ENCODE measurements at places on chromosomes 16 and 17.

DNA sequence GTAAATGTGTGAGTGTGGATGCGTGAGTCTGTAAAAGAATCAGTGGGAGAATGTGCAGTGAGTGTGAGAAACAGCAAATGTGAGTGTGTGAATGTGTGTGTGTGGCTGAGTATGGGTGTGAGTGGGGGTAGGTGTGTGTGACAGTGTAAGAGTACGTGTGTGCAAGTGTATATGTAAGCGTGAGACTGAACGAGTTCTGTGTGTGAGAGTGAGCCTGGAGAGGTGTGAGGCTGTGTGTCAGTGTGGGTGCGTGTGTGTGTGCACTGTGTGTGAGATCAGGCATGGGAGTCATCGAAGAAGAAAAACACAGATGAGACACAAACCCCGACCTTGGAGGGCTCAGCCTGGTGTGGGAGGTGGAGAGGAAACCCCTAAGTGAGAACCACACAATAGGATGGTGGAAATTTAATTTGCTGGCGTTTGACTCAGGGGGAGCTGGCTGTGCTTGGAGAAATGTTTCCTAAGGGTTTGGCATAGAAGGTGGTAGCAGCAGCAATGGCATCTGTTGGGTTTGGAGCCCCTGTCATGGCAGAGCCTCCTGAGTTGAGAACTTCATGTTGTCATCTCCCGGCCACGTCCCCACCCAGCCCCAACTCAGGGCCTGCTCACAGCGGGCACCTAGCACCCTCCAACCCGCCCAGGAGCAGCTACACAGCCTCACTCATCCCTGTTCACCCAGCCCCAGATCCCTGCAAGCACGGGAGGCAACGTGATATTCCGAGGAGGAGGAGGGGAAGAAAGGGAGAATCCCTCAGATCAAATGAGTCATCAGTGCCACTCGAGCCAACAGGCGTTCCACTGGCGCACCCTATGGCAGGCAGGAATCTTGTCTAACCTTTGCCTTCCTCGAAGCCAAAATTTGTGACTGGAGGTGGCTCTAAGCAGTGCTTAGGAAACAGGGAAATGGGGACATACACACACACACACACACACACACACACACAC, 14.3 kb upstream of the NUBP1 start:
- DNase-seq, result no peak

DNA sequence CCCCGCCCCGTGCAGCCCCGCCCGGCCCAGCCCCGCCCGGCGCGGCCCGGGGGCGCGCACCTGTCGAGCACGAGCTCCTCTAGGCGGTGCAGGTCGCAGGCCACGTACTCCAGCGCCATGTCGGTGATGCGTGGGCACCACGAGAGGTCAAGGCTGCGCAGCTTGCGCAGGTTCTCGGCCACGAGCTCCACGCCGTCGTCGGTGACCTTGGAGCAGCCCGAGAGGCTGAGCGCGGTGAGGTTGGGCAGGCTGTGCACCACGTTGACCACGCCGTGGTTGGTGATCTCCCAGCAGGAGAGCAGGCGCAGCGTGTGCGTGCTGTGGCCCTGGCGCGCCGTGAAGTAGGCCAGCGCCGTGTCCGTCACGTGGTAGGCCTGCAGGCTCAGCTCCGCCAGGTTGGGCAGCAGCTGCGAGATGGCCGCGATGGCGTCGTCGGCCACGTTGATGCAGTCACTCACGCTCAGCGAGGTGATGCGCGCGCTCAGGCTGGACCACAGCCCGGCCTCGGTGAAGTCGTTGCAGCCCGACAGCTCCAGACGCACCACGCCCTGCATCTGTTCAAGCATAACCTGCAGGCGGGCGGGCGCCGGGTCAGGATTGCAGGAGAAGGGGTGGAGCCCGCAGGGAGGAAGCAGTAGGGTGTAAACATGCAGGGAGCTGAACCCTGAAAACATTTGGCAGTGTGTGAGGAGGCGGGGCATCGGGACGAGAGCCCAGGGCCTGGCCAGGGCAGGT, 5.3 kb upstream of the WDR24 start:
- DNase-seq, result no peak

DNA sequence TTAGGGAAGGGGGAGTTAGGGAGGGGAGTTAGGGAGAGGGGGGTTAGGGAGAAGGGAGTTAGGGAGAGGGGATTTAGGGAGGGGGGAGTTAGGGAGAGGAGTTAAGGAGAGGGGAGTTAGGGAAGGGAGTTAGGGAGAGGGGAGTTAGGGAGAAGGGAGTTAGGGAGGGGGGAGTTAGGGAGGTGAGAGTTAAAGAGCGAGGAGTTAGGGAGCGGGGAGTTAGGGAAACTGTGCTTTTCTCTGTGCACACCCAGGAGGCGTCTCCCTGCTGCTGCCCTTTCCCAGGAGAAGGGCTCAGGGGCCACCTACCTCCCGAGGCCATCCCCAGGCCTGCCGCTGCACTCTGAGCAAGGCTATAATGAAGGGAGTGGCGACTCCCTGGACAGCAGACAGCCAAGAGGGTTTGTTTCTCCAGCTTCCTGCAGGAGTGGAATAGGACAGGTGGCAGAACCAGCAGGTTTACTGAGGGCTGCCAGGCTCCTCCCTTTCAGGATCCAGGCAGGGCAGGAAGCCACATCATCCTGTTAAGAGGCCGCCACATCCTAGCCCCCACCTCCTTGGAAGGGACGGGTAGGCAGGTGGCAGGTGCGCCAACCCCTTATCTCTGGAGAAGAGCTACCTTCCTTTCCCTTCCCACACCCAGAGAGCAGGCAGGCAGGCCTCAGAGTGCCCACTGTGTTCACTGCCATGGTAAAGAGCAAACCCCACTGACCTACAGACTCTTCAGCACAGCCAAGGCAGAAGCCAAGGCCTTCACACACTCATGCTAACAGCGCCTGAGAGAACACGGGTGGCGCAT, 4.3 kb downstream of the CANT1 start:
- no peak for DNase-seq

DNA sequence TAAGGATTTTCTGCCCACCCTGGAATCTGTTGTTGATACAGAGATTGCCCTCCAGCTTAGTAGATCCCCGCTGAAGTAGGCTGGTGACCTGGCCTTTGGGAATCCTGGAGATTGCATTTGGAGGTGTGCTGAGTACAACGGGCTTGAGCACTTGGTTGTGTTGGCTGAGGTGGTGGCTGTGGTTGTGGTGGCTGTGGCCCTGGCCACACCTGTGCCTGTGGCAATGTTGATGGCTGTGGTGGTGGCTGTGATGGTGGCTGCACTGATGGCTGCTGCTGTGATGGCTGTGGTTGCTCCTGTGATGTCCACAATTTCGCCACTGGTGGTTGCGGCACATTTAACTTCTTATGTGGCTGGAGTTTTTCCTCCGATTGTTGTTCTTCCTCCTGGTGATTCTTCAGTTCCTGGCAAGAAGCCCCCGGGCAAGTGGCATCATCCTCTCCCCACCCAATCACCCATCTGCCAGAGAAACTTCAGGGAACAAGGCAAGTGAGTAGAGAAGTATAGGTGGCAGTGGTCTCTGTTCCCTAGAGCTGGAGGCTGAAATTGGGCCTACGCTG, 4.2 kb downstream of the CCDC200 start:
- DNase-seq, result no peak

DNA sequence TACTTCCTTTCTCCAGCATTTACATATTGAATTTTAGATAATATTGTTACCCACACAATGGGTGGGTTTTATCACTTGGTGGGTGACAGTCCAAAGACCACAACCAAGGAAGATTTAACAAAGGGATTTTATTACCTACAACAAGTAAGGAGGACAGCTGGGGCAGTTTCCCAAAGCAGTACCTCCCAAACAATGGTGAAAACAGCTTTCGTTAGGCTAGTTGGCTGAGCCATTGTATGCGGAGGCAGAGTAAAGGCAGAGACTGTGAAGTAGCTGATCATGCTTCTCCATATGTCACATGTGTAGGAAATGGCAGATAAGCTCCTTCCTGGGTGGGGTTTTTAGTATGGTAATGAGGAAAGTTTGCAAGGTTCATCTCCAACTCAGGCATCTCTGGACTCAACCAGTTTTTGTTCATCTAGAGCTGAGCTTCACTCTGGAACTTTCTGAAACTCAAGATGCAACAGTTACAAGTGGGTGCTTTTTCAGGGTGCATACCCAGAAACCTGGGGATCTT, 104.3 kb upstream of the PSMD7 start:
- DNase-seq, result no peak

DNA sequence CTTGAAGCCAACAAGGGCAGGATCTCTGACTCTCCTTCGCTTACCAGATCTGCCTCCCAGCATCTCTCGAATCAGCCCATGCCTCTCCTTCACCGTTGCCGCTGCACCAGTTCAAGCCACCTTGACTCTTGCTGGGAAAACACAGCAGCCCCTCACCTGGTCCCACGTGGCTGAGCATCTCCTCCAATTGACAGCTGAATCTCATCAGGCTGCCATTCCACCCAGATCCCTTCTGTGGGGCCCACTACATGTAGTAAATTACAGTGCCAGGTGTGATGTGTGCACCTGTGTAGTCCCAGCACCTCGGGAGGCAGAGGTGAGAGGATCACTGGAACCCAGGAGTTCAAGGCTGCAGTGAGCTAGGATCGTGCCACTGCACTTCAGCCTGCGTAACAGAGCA, 37.8 kb upstream of the C16orf78 start:
- no peak for DNase-seq

DNA sequence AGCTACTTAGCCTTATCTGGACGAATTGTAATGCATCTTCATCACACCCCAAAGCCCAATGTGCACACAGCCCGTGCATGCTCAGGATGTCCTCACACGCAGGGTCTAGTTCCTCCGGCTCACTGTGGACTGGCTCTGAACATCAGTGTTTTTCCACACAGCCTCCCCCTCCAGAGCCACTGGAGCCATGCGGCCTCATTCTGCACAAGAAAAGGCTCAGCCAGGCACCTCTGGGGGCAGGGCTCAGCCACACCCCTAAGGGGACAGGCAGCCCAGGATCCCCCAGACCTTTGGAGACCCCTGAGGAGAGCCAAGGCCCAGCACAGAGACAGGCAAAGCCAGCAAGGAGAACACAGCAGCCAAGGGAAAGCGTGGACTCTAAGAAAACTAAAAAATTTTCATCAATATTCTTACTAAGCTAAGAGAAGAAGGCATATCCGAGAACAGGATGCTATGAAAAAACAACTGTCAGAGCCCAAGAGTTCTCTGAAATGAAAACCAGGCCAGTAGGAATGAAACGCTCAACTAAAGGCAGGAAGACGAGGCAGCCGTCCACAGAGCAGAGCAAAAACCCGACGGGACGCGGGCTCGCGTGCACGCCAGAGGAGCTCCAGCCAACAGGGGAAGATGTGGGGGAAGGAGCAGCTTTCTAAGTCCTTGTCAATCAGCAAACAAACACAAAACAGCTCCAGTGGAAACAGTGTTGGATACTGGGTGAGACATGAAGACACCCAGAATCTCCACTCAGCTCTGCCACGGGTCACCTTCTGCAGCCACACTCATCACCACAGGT, 34.5 kb downstream of the MAP1LC3B start:
- no peak for DNase-seq

GRCh38 chr17:14741491-14741890, 440.6 kb downstream of the HS3ST3B1 start:
- DNase-seq, result no peak

- no peak for DNase-seq
Observed at GRCh38 chr16:57021757-57022156, 32.4 kb downstream of the NLRC5 start.

GRCh38 chr16:73265124-73265837, 217.4 kb upstream of the ZFHX3 start:
- DNase-seq, result no peak

- DNase-seq, result no peak
Observed at GRCh38 chr17:3903881-3904290, 11.0 kb upstream of the CAMKK1 start.

- DNase-seq, result no peak
Observed at GRCh38 chr17:11922638-11923037, 74.6 kb downstream of the ZNF18 start.

DNA sequence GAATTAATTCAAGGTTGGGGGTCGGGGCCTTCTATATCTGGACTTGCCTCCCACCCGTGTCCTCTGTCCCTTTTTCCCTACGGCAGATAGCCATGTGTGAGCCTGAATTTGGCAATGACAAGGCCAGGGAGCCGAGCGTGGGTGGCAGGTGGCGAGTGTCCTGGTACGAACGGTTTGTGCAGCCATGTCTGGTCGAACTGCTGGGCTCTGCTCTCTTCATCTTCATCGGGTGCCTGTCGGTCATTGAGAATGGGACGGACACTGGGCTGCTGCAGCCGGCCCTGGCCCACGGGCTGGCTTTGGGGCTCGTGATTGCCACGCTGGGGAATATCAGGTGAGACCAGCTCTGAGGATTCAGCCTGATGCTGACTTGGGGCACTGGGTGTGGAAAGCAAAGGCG, 365 bp downstream of the AQP8 start:
- DNase-seq, result no peak
